NCI-H2171 treated with DMSO at 0.1 percent for 48 hours (cell line): ENCODE measurements at places on chromosomes 7 and 10.

DNA sequence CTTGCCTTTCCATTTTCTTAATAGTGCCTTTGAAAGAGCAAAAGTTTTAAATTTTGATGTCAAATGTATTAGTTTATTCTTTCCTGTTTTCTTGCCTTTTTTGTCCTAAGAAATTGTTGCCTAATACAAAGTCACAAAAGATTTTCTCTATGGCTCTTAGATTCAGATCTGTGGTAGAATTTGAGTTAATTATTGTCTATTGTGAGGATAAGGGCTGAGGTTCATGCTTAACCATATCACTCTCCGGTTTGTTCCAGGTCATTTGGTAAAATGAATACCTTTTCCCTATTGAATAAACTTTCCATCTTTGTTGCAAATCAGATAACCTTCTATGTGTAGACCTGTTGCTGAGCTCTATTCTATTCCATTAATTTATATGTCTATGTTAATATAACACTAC, 96.0 kb downstream of the NOD1 start:
- no peak for DNase-seq

DNA sequence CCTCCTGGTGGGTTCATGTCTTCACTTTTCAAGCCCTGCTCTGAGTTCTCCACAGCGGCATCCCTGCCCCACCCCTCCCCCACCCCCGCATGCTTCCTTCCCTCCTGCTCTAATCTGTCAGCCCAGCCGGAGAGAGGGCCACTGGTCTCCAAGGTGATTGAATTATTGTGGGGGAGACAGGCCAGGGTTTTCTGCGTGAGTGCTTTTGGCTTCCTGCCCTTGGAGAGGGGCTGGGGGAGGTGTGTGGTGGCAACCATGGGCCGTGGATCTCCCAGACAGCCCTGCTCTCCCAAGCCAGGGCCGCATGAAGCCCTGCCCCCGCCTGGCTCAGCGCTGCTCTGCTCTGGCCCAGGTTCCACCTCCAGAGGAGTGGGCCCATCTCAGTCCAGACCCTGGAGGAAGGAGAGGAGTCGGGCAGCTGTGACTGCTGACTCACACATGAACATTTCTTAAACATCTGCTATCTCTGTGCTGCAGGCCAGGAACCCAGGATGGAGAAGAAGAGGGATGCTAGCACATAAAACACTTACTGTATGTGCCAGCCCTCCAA, 109.9 kb downstream of the ZMIZ1 start:
- DNase-seq, result peak; percentile 46

- DNase-seq, result no peak
Observed at GRCh38 chr10:102394801-102395399, 605 bp upstream of the NFKB2 start.

GRCh38 chr7:91311839-91312238, 47.6 kb downstream of the FZD1 start:
- no peak for DNase-seq

DNA sequence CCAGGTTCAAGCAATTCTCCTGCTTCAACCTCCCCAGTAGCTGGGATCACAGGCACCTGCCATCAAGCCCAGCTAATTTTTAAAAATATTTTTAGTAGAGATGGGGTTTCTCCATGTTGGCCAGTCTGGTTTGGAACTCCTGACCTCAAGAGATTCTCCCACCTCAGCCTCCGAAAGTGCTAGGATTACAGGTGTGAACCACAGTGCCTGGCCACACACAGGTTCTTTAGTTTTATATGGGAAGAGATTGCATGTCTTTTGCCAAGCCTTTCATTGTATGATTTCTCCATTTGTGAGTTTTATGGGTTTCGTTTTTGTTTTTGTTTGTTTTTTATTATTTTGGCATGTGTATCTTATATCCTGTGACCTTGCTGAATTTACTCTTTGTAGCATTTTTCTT, 40.9 kb downstream of the C1GALT1 start:
- no peak for DNase-seq

DNA sequence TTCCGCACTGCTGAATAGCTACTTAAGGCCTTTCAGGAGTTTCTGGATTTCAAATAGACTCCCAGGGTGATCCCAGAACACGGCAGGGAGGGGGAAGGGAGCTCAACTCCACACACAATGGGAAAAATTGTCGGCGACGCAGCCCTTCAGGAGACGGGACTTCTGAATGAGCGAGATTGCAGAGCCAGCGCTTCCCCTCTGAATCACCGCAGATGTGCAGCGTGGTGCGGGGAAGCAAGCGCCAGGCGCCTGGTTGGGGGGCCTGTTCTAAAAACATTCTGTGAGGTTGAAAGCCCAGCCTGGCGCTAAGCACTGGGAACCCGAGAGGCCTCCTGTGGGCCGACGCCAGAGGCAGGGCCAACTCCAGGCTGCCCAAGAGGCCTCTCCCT, 163.3 kb downstream of the MAD1L1 start:
- DNase-seq, result no peak
